ENCODE measurements at places on chromosomes 16 and 17.

DNA sequence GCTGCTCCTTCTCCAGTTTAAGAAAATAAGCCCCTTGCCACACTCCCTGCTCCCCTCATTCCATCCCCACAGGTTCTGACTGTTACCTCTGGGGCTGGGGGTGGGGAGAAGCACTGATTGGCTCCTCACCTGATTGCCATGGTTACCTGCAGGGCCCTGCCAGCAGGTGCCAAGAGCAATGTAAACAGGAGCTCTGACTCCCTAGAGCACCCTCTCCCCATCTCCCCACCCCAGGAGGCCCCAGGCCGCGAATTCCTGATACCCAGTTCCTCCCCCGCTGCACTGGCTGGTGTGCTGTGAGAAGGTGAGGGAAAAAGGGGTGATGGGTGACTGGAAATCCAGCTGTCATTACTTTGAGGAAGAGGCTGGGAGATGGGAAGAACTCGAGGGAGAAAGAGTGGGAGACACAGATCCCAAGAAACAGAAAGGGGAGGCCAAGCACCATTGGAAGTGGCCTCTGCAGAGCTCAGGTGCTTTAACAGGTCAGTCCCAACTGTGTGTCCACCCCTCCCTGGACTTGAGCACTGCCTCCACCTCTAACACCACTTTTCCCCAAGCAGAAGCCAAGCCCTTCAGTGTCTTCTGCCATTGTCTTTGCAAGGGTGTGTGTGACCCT is 4.5 kb downstream of the PCGF2 start:
- DNase-seq, result no peak

GRCh38 chr16:88550246-88550661 is 19.9 kb upstream of the ZC3H18 start:
- no peak for DNase-seq

DNA sequence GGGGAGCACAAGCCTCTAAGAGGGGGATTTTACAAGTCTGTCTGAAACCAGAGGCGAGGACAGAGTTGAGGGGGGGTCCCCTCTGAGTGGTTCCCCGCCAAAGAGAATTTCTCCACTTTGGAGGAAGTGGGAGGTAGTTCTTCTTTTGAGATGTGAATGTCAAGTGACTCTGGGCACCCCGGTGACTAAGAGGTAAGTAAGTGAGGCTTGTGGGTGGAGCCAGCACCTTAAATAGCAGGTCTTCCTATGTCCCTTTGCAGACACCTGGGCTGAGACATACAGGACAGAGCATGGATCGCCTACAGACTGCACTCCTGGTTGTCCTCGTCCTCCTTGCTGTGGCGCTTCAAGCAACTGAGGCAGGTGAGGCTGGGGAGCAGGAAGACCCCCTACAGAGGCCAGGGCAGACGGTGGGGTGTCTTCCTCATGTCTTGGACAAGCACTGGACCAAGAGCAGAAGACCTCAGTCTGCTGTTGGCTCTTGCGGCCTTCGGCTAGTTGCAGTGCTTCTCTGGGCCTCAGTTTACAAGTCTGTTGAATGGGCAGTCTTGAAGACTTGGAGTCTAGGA is at the start of gene CCL22:
TSS of gene CCL22 (plus strand) at position 257 of the 569 bp plus-strand sequence. CDS start at position 291, 34 bp downstream.
- DNase-seq, result no peak

GRCh38 chr17:73690676-73691075 is 46.4 kb upstream of the SDK2 start:
- DNase-seq, result no peak

- no peak for DNase-seq
Measured at GRCh38 chr17:1562176-1562643, 382 bp downstream of the PITPNA start.

- DNase-seq, result no peak
Measured at GRCh38 chr17:48637323-48638260, 11.4 kb upstream of the HOXB9 start.

DNA sequence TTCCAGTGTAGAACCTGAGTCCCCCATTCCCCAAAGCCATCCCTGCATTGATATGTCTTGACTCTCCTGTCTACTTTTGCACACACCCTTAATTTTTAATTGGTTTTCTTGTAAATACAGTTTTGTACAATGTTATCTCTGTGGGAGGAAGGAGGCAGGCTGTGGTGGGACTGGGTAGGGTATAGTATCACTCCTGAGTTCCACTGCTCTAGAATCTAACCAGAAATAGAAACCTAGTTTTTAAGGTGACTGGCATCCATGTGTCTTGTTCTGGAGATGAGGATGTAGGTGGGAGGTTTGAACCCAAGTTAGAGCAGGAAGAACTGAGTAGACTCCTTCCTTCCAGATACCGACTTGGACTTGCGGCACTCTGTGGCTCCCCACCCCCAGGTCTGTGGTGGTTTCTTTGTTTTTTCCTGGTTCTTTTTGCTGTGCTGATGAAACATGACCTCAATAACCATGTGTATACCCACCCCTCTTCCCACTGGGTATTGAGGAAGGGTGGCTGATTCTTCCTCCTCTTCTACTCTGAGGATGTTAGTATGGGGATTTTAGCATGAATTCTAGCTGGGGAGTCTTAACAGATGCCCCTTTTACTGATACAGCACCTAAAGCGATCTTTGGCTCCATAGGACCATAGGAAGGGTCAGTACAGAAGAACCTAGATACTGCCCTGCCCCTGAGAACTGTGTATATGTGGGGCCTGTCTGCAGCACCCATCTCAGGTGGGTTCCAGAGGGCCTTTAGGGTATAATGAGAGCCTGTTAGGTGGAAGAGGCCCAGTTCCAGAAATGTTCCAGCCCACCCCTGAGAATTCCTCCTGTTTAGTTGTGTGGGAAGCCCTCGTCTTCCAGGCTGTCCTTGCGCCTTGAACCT is 48.7 kb downstream of the SF3B3 start:
- no peak for DNase-seq

All from stimulated activated CD4-positive, alpha-beta T cell treated with anti-CD3 and anti-CD28 coated beads, Interleukin-1b, Interleukin-23, amount 100 ng/mL, for 1 hour (primary cell).